NCI-H1436 treated with DMSO at 0.1 percent for 48 hours (cell line): ENCODE measurements at places on chromosomes 16 and 17.

- DNase-seq = no peak
Measured at GRCh38 chr17:45575126-45575885, 84.8 kb upstream of the PLEKHM1 start.

- DNase-seq = no peak
Measured at GRCh38 chr17:8947201-8947600, 18.3 kb downstream of the PIK3R5 start.

DNA sequence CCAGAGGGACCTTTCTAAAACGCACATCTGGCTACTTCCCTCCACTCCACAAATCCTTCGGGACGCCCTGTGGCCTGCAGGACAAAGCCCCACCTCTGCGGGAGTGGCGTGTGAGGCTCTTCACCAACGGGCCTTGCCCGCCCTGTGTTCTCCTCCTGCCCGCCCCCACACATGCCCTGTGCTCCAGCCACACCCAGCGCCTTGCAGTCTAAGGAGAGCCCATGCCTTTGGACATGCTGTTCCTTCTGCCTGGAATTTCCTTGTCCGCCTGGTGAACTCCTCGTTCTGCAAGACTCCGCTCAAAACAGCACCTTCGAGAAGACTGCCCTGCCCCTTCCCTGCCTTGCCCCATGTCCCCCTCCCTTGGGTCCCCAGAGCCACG is 7.4 kb downstream of the ELOB start:
- DNase-seq = no peak

- no peak for DNase-seq
Measured at GRCh38 chr17:65231662-65232335, 94.6 kb downstream of the RGS9 start.

DNA sequence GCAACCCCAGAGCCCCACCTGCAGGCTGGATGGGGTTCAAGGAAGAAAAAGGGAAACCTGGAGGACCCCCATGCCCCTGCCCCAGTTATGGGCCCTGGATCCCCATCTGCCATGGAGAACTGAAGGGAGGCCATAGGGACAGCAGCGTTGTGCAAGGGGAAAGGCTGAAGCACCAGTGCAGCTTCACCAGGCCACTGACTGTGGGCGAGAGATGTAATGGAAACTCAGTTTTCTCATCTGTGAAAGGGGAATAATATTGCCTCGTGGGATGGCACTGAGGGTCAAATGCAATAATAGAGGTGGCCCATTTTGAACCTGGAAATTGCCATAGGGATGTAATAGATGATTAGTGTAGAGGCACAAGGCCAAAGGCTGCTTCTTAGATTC is 9.9 kb upstream of the TSPOAP1 start:
- no peak for DNase-seq

- DNase-seq = no peak
Measured at GRCh38 chr17:15194859-15195277, 70.3 kb downstream of the PMP22 start.

DNA sequence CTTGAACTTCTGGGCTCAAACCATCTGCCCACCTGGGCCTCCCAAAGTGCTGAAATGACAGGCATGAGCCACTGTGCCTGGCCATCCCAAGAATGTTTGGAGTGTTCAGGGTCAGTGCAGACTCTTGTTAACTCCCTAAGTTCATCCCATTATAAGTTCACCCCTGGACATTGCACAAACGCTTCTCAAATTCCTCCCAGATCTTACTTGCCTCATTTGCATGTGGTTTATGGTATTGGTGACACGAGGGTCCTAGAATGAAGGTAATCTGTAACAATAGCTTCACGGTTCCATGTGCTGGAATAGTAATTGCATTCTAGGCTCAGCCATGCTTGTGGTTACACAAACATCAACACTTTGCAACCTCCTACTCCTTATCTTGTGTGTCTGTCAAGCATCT is 5.0 kb upstream of the CCDC42 start:
- no peak for DNase-seq

- DNase-seq = no peak
Measured at GRCh38 chr16:716768-717325, 1.9 kb downstream of the METRN start.

DNA sequence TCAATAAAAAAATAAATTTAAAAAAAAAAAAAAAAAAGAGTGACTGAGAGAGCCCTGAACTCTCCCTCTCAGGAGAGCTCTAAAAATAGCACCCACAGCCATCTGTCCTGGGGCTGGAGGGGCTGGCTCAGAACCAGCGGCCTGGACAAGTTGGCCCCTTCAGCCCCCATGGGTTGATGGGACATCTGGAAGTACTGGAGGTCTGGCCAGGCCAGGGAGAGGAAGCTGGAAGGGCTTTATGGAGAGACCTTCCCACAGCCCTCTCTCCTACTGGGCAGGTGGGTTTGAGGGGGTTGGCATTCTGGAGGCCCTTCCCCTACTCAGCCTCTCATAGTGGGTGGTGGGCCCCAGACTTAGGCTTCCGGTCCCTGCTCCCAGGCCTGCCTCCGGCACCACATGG is 93.7 kb upstream of the TMEM97 start:
- DNase-seq = no peak

DNA sequence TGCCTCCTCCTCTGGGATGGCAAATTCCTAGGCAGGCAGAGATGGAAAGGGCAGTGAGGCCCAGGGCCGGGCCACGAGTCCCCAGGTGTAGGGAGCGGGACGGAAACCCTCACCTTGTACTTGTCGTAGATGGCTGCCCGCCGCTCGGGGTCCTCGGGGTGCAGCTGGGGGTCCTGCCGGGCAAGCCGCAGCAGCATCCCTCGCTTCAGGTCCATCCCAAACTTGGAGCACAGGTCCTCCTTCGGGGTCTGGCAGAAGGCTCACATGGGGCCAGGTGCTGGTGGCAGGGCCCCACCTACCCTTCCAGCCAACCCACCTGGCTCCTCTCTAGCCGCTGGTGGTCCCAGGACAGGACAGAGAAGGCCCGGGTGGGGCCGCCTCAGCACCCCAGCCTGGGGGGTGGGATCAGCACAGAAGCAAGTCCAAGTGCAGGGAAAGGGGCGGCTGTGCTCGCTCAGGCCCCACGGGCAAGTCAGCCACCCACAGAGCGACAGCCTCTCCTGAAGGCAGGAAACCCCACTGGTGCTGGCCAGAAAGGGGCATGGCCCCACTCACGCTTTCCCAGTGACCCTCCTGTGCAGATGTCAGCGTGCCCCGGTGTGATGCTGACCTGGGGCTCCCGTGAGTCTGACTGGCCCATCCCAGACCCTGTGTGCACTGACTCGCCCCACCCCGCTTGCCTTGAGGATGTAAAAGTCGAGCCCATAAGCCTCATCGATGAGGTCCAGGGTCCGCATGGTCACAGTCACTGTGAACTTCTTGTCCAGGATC is 1.8 kb downstream of the MRPL28 start:
- no peak for DNase-seq

DNA sequence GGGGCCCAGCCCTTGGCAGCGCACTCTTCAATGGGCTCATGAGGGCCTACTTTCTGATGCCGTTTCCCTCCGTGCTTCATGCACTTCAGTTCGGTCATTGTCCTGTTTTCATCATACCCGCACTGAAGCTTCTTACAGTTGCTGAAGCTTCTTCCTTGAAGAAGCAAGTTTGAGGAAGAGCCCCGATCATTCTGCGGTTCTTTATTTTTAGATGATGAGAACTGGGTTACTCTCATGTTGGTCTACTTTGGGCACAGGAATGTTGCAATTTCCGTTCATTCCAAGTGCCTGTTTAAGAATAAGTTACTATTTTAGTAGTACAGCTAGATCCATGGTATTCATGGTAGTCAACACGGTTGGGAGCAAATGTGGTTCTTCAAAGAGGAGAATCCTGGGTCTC is 587.7 kb upstream of the HSBP1 start:
- no peak for DNase-seq

DNA sequence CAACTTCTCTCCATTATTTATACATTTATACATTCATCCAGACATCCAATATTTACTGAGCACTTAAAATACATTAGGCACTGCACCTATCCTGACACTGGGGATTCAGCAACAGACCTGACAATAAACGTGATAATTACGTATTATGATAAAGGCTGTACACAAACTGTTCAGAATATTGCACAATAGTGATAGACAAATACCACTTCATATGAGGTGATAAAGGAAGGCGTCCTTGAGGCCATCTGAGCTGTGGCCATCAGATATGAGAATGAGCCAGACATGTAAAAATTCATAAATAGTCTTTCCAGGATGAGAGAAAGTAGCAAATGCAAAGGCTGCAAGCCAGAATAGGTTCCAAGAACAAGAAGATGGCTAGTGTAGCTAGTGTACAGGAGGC is 8.6 kb downstream of the USP32 start:
- peak; percentile 23 for DNase-seq

DNA sequence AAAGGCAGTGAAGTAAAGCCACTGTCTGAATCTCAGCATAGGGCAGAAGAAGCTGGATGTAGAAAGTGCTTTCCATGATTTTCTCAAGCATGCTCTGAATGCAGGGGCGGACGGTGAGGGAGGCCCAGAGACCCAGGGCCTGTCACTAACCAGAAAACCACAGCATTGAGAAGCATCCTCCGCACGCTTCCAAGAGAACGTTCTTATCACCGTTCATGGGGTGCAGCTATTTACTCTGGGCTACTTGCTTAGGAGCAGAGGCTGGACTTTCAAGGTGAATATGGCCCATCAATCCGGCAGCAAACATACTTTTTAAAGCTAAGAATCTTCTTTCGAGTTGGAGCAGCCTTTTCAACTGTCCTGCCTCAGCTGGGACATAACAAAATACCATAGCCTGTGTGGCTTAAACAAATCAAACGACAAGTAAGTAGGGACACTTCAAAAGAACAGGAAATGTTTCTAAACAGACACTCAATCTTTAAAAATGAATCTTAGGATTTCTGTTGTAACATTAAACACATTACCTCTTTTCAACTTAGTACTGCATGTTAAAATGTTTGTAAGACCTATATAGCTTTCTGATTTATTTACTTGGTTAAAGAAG is 46.5 kb upstream of the CDRT4 start:
- DNase-seq = no peak

DNA sequence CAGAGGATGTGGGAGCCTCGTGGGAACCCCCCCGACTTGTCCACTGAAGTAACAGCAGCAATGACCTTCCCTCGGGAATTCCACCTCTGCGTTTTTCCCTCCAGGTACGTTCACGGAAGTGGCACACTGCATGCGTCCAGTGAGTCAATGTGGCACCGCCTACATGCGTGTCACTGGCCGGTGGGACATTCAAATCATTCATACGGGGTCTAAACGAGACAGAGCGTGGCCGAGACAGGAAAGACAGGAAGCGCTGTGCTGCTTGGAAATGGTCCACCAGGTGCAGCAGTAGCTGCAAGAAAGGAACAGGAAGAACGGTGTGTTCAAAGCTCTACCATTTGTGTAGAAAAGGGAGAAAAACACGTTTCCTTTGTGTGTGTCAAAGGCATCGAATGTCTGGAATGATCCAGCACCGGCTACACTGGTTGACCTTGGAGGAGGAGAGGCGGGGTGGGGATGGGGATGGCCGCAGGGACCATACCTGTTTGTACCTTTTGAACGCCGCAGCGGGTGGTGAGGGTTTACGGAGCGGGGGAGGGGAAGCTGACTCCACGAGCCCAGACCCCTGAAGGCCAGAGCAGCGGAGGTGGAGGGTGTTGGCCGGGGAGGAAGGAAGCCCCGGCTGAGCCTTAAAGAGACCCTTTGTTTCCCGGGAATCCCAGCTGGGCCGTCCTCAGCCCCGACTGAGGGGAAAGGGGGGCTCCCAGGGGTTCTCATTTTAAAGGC is 1.7 kb upstream of the PGAP6 start:
- DNase-seq = no peak

GRCh38 chr16:11440657-11441012 is 95.4 kb downstream of the RMI2 start:
- no peak for DNase-seq

GRCh38 chr17:81341516-81342268 is 46.6 kb upstream of the SLC38A10 start:
- DNase-seq = no peak

DNA sequence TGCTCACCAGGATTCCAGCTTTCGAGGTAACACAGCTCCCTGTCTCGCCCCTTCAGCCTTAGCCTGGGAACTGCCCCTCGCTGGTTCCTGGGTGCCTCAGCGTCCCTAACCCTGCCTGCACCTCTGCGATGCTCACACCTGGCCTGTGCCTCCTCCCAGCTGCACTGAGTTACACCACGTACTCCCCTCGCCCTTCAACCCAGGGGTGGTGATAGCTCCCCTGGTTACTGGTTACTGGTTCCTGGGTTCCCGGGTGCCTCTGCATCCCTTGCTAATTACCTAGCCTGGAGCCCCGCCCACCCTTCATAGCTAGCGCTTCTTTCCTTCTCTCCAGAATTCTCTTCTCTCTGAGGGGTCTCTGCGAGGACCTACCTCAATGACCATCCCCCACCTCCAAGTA is 65.3 kb upstream of the PLCG2 start:
- no peak for DNase-seq

- DNase-seq = no peak
Measured at GRCh38 chr16:19980632-19981265, 92.9 kb downstream of the GPR139 start.

- DNase-seq = no peak
Measured at GRCh38 chr17:66929591-66929990, 34.9 kb upstream of the CACNG4 start.

- no peak for DNase-seq
Measured at GRCh38 chr16:22373662-22374310, 633 bp downstream of the CDR2 start.

GRCh38 chr17:21164620-21165019 is 37.9 kb downstream of the DHRS7B start:
- no peak for DNase-seq

GRCh38 chr16:80300456-80300855 is 240.3 kb upstream of the DYNLRB2 start:
- no peak for DNase-seq

DNA sequence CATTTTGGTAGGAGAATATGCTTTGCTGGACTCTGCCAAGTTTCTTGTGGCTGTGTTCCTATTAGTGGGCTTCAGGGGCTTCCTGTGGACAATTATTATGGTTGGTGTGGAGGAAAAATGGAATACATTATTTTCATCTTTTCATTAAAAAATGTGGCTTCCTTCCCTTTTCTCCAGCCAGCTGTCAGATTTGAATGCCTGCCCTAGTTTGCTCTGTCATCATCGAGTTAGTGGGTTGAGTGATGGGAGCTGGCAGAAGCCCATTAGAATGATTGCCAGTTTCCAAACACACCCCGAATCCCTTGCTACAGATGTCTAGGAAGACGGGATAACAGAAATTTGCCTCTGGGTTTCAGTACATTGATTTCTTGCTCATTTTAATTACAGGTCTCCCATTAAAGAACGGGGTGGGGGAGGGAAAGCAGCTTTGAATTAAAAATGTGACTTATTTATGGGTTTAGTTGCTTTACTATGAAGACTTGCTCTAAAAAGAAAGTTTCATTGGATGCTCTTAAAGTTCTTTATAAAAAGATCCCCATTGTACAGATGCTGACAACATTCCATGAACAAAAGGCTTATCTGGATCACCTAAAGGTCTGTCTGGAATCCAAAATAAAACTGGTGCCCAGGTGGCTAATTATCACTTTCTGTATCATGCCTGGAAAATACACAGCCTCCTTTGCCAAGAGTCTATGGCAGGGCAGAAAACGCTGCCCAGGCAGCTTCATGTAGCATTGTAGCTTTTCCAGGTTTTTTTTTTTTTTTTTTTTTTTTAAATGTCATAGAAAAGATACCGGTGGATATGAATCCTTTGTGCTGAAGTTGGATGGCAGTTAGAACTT is 103.6 kb downstream of the PRKCA start:
- no peak for DNase-seq
